ENCODE measurements at places on chromosomes 1 and 21.
A peak's percentile ranks its signal among the peaks of the same experiment; 100 is the strongest.

DNA sequence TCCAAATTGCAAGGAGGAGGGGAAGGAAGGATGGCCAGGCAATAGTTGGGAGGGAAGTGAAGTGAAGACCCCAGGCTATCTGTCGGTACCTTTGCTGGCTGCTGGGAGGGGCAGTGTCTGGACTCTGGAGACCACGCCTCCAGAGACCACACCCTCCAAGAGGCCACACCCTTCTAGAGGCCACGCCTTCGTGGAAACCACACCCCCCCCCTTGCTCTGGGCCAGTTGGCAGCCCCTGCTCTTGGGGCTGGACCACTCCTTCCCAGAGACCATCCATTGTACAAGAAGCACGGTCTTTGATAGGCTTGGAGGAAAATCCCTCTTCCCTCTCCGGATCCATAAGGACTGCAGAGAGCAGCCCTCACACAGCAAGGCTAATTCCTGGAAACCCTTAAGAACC, 73.1 kb downstream of the RYR2 start:
- DNase-seq, result no peak

- DNase-seq, result no peak
Measured at GRCh38 chr1:153928245-153928644, 5.5 kb upstream of the GATAD2B start.

GRCh38 chr1:39829791-39830533, 41.3 kb upstream of the BMP8B start:
- DNase-seq, result no peak

DNA sequence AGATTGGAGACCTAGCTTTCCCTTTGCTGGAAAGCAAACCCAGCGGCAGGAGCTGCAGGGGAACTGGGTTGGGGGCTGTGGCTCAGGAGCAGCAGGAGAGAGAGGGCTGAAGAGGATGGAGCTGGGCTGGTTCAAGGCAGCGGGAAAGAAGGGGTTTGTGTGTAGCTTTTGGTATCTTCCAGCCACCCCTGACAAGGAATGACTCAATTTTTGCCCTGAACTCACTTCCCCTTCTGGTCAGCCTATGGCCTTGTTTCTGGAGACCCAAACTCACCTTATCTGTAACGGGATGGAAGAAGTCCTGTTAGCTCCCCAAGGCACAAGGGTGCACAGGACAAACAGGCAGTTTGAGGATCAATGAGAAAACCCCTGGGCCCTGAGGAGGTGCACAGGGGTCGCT, 13.1 kb downstream of the C1orf115 start:
- DNase-seq, result no peak

- DNase-seq, result no peak
Measured at GRCh38 chr1:3062616-3063378, 6.2 kb upstream of the PRDM16 start.

DNA sequence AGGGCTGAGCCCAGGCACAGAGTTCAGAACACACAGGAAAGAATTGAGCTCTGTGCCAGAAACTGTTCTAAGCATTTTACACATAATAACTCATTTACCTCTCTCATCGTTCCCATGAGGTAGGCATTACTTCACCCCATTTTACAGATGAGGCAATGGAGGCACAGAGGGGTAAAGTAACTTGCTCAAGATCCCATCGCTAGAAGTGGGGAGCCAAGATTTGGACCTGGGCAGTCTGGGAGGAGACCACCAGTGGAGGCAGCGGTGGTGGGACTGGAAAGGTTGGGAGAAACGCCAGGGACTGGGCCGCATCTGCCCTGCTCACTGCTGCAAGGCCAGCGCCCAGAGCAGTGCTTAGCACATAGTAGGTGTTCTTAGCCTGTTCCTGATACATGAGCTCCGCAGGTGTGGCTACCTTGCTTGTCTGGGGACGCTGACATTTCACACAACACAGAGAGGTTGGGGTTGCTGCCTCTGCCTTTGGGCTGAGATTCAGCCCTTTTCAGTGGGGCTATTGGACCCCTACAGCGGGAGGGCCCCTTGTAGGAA, 27.8 kb upstream of the EPS8L3 start:
- no peak for DNase-seq

DNA sequence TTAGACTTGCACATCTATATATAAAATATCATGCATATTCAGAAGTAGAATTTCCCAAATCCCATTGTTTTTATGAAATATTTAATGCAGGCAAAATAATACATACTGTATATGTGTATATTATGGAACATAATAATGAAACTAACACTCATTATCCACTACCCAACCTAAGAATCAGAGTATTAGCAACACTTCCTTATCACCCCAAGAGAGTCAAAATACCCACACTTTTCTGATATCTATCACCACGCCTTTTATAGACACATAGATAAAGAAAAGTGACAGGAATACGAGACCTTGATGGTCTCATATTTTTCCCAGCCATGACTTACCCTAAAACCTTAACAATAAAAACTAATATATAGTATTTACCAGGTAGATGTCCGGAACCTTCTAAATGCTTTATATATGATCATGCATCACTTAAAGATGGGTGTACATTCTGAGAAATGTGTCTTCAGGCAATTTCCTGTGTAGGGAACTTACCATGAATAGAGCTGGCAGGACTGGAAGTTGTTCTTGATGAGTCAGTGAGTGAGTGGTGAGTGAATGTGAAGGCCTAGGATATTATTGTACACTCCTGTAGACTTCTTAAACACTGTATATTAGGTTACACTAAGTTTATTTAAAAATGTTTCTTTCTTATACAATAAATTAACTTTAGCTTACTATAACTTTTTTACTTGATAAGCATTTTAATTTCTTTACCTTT, 45.5 kb downstream of the TNFSF4 start:
- no peak for DNase-seq

DNA sequence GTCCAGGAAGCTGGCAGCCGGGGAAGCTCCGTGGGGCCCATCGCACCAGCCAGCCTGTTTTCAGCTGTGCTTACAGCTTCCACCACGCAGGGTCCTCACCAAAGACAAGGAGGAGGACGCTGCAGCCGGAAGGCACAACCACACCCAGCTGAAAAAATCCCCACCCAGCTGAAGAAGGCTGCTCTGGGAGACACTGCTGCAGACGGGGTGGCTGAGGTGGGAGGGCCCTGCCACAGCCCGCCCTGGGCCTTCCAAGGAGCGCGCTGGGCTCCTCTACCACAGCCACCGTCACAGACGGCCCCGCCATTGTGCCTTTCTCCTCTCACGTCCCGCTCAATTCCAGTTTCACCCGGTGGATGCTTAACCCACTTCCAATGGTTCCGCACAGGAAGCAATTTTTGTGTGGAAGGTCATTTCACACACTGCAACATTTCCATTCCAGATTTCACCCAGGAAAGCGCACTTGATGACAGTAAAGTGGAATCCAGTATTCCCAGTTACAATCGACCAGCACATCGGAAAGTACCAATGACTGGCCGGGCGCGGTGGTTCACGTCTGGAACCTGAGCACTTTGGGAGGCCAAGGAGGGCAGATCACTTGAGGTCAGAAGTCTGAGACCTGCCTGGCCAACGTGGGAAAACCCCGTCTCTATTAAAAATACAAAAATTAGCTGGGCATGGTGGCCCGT, 47.9 kb downstream of the NPHP4 start:
- no peak for DNase-seq

DNA sequence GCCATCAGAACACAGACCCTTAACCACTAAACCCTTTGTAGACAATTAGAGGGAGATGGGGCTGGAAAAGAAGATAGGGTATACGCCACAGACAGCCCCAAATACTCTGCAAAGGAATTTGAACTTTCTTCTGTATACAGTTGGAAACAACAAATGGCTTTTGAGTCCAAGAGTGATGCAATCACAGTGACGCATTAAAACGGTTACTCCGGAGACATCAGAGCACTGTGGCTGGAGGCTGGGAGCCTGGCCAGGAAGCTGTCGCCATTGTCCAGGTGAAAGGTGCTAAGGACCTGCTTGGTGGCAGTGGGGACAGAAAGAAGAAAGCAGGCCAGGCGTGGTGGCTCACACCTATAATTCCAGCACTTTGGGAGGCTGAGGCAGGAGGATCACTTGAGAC, 4.2 kb downstream of the FLAD1 start:
- no peak for DNase-seq

- DNase-seq, result no peak
Measured at GRCh38 chr1:69148731-69149130, 419.0 kb upstream of the LRRC7 start.

DNA sequence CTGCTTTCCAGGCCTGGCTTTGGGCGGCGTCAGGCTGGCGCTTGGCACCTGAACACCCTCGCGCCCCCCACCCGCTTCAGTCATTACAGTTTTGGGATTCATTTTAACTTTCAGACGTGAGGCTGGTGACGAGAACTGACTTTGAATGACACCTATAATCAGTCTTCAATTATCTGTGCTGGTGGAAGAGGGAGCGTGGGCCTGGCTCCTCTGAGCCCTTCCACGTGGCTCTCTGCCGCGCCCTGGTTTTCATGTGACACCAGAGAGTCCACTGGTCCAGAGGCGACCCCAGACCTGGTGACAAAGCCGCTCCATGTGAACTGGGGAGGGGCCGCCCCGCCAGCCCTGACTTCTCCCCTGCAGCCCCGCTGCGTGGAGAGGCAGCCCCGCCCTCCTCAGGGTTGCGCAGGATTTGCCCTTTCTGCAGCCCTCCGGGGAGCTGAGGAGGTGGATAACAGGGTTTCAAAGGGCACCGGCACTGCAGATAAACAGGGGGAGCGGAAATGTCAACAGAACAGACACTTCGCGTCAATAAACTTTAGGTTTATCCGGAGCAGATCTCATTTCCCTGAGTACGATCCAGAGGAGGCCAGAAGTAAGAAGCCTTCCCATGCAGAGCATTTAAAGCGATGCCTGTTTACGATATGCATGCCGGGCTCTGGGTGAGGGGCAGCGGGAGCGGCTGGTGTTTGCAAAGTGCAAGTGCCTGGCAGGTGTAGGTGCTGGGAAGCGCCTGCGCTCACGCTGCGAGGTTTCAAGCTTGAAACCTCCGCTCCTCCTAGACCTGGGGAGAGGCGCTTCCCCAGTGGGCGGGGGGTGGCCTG, 56.4 kb downstream of the AJAP1 start:
- no peak for DNase-seq

DNA sequence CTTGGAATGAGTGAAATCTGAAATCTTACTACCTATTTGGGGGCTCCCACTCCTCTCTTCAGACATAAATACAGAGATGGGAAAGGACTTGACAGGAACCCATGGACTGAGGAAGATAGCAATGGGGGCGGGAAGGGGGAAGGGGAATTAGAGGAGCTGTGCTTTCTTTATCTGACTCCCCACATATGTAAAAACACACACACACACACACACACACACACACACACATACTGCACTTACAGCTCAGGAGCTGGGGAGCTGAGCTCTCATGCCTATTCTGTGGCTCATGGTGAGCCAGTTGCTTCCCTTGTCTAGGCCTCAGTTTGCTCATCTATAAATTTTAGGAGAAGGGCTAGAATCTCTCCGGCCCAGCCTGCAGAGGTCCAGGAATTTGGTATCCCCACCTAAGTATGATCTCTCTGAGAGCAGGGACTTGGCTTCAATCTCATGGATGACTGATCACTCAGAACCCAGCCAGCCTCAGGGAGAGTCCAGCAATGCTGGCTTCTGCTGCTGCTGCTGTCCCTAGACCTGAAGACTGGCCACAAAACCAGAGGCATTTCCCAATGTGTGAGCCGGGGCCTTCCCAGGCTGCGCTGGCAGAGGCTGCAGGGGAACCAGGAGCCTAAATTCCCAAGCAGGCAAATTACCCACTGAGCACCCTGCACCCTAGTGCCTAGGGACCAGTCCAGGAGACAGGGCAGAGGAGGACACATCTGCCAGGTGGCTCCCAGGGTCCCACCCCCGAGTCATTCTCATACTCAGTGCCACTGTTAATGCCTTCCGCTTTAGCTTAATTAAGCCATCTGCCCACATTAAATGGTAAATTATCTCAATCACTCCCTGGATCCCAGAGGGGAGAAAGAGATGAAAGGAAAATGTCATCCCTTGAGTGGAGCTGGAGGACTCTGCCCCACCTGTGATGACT, 57.5 kb upstream of the RBM15 start:
- no peak for DNase-seq

DNA sequence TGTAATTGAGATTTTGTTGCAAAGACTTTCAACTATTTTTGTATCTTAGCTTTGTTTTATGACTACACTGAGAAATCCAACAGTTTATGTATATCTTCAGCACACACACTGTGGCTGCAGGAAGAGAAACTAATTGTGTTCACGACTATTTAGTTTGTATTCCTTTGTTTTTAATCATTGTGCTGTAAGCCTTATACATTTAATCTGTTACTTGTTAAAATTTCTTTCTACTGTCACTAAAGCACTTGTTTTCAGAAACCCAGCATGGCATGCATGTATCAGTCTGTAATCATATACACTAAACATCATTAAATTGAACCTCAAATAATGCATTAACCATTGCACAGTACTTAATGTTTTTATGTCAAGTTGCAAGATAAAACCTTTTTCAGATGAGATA, 656 bp downstream of the ANGPTL1 start:
- no peak for DNase-seq

- no peak for DNase-seq
Measured at GRCh38 chr1:36989241-36989640, 45.1 kb downstream of the GRIK3 start.

- no peak for DNase-seq
Measured at GRCh38 chr1:107941123-107941522, 23.9 kb downstream of the VAV3 start.

GRCh38 chr1:179025975-179026812, 500 bp downstream of the FAM20B start:
- DNase-seq, result peak; percentile 81

- DNase-seq, result no peak
Measured at GRCh38 chr1:9544926-9545325, 5.7 kb downstream of the SLC25A33 start.

GRCh38 chr21:45574691-45575090, 32.5 kb upstream of the SLC19A1 start:
- DNase-seq, result no peak

GRCh38 chr1:211118407-211119102, 15.4 kb downstream of the KCNH1 start:
- no peak for DNase-seq

- DNase-seq, result no peak
Measured at GRCh38 chr1:10990828-10991227, 21.6 kb upstream of the TARDBP start.

GRCh38 chr21:46171585-46171984, 12.7 kb downstream of the SPATC1L start:
- DNase-seq, result no peak

DNA sequence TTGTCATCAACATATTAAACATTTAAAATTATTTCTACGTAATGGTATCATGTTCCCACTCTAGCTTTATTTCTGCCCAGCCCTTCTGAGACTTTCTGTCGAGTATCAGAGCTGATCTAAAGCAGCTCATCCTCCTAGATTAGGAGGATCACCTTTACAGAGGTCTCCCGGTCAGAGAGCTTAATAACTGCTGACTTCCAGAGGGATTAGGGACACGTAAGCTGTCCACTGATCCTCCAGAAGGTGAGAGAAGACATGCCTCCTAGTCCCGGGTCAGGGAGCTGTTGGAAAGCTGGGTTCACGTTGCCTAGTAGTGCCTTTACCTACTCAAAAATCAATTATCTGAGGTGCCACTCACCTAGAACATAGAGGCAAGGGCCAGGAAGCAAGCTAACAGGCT, 31.2 kb upstream of the NADK start:
- no peak for DNase-seq
